Right ventricle myocardium superior (tissue), 1 donor: ENCODE measurements at places on chromosomes 7 and 10. TPM values are rescaled to one million over a fixed set of nuclear protein-coding genes. Genes with fewer than 3 reads are reported as not detected.
A peak's percentile ranks its signal among the peaks of the same experiment; 100 is the strongest.

GRCh38 chr10:22386503-22386902, 41.2 kb downstream of the SPAG6 start:
- no peak for DNase-seq

The SPAM1 gene
- not detected for total RNA-seq

GRCh38 chr7:158812684-158813083, 16.6 kb downstream of the ESYT2 start:
- DNase-seq, result no peak

DNA sequence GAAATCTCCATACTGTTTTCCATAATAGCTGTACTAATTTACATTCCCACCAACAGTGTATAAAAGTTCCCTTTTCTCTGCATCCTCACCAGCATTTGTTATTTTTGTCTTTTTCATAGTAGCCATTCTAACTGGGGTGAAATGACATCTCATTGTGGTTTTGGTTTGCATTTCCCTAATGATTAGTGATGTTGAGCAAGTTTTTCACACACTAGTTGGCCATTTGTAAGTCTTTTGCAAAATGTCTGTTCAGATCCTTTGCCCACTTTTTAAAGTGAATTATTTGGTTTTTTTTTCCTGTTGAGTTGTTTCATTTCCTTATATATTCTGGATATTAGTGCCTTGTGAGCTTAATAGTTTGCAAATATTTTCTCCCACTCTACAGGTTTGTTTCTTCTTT, 101.0 kb upstream of the NFE2L3 start:
- no peak for DNase-seq

GRCh38 chr10:95601116-95601719, 40.0 kb upstream of the SORBS1 start:
- peak; percentile 81 for DNase-seq

DNA sequence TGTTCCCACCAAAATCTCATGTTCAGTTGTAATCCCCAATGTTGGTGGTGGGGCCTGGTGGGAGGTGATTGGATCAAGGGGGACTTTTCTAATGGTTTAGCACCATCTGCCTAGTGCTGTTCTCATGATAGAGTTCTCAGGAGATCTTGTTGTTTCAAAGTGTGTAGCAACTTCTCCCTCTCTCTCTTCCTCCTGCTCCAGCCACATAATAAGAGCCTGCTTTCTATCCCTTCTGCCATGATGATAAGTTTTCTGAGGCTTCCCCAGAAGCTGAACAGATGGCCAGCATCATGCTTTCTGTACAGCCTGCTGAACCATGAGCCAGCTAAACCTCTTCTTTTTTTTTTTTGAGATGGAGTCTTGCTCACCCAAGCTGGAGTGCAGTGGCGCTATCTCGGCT, 910.6 kb downstream of the KCNMA1 start:
- no peak for DNase-seq

DNA sequence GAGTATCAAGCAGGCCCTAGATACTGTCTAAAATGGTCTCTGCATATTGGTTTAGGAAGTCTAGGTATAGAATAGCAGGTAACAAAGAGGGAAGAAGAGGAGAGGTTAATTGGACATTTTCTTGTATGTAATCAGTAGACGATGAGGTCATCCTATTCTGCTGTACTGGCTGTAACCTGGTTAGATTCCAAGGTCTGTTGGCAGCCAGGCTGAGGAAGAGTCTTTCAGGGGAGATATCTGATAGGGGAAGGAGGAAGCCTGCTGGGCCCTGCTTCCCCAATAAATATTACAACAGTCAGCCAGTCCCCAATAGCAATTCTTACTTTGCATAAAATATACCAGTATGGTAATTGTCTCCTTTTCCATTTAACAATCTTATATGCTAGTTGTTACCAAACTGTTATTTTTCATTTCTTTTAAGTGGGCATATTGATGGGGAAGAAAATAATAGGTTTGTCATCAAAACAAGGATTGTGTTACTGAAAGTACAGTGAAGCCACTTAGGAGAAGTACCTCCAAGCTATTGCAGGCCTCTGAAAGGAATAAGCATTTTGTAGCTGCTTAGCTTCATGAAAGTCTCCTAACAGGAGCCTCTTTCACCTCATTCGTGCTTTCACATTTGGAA, 186.4 kb downstream of the LRRC4 start:
- DNase-seq, result peak; percentile 59

GRCh38 chr7:5425507-5426225, 2.0 kb upstream of the TNRC18 start:
- peak; percentile 81 for DNase-seq

DNA sequence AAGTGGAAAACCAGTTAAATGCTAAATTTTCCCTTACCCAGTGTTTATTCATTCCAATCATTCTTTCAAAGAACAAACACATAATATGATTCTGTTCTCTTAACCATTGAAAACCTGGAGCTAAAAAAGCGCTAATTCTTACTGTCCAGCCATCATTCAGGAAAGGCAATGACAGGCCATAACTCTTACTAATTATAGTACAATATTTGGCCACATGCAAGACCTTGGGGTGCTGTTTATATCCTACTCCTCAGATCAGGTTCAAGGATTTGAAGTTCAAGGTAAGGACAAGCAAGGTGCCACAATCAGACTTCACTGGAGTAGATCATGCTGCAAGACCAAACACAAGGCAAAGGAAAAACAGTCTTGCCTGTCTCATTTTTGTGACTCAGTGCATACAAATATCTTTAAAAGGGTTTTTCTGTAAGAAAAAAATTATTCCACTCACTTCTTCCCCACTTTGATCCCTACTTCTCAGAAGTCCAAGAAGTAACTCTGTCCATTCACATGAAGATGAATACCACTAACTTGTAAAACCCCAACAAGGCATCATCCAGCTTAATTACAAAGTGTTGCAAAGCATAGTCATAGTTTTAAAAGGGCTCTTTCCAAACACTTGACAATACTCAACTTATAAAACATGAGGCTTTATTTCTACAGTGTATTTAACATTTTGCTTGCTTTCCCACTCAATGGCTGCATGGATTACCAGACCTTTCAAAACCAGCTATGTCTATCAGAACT, 153.0 kb downstream of the DOCK4 start:
- no peak for DNase-seq

DNA sequence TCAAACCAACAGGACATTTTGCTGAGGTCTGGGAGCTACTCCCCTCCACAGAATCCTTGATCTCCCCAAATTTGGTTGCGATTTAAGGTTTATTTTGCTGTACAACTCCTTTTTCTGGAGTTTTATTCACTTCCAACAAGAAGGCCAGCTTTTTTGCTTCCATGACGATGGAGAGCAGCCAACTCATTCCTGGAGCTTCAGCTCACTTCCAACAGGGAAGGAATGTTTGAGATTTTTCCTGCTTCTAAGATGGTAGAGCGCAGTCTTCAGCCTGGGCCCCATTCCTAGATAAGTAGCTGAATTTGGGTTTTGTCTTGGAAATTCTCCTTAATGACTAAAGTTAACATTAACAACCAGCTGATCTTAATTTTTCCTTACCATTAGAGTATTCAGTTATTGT, 30.9 kb upstream of the CREB3L2 start:
- DNase-seq, result no peak

DNA sequence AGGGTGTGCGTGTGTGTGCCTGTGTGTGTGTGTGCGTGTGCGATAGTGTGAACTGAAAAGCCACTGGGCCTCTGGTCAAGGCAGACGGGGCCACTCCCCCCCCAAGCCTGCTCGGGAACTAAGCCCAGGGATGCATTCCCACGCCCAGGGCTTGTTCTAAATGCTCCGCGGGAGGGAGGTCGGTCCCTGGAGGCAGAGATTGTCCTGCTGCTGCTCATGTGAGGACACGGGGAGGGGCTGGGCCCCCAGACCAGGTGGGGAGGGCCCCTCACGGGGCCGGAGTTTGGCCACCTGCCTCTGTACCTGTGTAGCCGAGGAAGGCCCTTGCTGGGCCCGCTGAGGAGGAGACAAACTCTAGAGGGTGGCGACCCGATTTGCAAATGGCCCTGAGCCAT, 93.9 kb downstream of the PDGFA start:
- DNase-seq, result peak; percentile 52

GRCh38 chr7:94294471-94295131, 100.1 kb upstream of the COL1A2 start:
- no peak for DNase-seq

The HOXA2 gene
- total RNA-seq, result 0.11 TPM

DNA sequence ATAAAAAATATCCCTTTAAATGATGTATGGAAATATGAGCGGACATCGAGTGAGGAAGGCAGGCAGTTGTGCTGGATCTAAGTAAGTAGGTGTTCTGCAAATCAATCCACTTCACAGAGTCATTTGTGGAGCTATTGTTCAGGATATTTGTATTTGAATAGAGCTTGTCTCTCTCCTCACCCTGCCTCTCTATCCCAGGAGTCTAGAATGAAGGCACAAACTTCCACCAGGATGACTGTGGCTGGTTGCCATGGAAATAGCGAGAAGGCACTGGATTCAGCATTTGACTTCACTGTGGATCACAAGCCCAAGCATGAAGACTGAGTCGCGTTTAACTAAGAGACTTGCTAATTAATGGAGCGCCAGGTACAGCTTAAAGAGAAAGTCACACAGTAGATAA, 53.2 kb downstream of the NPY start:
- DNase-seq, result no peak

DNA sequence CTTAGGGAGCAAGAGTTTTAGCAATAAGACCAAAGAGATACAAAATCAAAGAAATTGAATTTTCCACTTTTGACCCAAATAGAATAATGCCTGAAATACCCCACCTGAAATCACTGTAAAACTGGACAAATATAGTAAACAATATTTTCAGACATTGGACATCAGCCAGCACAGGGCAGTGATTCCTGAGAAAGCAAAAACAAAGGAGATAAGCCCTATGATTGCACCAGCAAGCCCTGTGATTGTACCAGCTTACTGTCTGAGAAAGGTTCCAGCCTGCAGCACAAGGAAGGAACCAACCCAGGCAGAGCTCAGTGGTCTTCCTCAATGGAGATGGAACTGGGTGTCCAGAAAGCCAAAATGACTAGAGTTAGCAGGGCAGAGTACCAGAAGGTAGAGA, 10.3 kb downstream of the TMEM106B start:
- DNase-seq, result no peak
